ENCODE measurements at places on chromosomes 2 and 18.

- DNase-seq, result no peak
These were observed 51.4 kb downstream of the EMILIN2 start for GRCh38 chr18:2898186-2898640.

- DNase-seq, result peak; percentile 58
These were observed 25.0 kb downstream of the SPEG start for GRCh38 chr2:219459460-219460311.

GRCh38 chr2:7119132-7119835 lies 202.1 kb downstream of the RNF144A start:
- no peak for DNase-seq

DNA sequence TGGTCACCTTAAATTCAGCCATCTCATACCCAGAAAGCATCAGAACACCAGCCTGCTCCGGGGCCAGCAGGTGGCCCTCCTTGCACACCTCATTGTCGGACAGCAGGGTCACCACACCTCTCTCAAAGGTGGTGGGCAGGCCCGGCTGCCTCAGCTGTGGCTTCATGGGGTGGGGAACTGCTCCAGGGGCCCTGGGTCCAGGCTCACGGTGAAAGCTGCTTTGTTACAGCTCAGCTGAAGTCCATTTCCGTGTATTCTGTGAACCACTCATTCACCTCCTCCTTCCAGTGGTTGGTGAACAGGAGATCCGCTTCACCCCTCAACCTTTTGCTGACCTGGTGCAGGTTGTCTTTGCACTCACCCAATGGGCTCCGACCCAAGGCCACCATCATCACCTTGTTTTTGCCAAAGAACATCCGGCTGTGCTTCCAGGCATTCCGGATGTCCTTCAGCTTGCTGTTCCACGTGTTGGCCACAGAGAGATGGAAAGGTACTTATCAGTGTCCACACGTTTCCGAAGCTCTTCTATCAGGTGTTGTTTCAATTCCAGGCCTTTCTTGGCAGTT lies 78.6 kb upstream of the LDLRAD4 start:
- no peak for DNase-seq

GRCh38 chr18:48806551-48807261 lies 144.1 kb downstream of the SMAD7 start:
- DNase-seq, result no peak

- no peak for DNase-seq
These were observed 5.5 kb upstream of the GPR75 start for GRCh38 chr2:53865264-53865663.

DNA sequence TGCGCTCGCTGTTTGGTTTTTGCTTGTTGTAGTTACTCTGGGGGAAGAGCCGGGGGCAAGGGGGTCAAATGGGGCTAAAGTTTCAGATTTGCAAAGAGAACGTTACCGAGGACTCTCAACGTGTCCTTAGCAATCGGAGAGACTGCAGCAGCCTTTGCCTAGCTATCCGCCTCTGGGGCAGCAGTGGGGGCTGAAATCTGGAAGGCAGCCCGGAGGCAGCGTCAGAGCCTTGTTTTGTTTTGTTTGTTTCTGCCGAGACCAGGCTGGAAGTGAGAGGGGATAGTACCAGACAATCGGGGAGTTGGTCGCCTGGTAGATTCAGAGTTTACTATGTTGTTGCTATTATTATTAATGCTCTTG lies 1.2 kb downstream of the CDH20 start:
- no peak for DNase-seq

DNA sequence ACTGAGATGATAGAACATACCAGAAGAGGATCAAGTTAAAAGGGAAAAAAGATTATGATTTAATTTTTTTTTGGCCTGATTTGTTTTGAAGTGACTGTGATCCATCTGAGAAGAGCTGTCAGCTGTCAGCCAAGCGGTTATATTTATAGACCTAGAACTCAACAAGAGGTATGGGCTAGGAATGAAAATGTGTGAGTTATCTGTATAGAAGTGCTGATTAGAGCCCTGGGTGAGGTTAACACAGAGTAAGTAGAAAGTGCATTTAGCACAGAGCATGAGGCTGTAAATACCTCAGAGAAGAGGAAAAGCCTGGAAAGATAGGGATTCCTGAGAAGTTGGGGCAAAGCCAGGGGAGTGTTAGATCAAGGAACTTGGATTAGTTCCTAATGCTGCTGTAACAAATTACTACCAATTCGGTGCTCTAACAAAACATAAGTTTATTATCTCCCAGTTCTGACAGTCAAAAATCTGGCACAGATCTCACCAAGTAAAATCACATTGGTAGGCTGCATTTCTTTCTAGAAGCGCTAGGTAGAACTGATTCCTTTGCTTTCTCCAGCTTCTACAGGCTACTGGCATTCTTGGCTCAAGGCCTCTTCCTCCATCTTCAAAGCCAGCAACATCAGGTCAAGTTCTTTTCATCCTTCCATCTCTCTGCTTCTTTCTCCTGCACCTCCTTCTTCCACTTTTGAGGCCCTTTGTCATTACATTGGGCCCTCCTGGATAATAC lies 197.4 kb upstream of the SPHKAP start:
- DNase-seq, result no peak

DNA sequence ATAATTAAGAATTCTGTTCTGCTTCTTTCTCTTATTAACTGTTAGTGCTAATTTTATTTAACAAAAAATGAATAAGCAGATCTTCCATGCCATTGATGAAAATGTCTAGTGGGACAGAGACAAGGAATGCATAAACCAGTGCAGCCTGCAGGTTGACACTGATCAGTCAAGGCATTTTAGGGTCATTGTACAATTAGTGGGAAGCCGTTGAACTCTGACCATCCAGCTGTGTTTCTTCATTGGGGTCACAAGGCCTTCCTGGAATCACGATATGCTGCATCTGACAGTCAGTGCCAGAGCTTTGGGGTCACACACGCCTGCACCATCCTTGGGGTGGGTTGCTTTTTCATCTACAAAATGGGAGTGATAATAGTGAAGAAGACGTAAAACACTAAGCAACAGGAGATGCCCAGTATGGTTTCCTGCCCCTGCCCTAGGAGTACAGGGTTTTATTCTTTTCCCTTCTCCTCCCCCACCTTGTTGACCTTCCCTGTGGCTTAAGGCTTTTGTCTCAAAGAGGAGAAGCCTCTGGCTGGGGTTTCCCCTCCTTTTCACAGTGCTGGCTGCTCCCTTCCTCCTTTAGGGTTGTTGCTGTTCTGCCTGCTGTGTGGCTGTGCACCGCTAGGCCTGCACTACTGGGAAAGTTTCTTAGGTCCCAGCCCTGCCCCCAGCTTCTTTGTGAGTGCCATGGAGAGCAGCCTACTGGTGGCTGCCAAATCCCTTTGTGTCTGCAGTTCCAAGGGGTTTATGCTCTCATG lies 245.6 kb downstream of the TPGS2 start:
- DNase-seq, result no peak

- no peak for DNase-seq
These were observed 46.4 kb downstream of the SLC25A12 start for GRCh38 chr2:171847627-171848026.

GRCh38 chr2:32553829-32554432 lies 73.9 kb upstream of the TTC27 start:
- DNase-seq, result peak; percentile 68

DNA sequence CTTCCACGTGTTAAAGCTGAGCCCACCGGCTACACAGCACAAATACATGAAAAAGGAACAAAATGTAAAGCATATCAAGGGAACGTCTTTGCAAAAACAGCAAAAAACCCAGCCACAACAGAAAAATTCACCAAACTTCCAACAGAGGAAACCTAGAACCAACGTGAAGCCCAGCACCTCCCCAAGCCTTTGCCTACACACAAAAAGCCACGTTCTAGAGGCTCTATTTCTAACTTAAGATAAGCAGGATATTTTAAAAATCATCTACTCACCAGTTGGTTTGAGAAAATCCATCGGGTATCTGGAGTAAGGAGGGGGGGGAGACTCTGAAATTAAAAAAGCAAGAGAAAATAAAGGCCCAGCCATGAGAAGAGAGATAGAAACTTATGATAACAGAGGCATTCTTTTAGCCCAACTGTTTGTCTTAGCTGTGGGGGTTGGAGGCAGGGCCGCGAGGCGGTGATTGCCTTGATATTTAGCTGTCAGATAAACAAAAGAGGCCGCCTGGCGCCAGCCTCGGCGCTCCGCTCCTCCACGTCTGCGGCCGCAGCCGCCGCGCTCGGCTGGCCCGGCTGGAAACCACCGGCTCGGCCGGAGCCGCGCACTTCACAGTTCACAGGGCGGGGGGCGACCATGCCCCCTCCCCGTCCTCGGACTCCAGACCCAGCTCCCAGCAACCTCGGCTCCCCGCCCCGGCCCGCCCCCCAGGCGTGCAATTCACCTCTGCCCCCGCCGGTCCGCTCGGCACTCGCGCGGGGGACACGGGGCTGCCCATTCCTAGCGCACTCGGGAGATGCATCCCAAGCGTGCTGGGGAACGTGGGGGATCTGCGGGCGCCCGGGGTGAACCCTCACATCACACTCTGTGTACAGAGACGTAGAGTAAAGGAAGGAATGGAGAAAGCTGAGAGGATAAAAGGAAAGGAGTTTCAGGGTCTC lies 2.4 kb downstream of the SMAD7 start:
- peak; percentile 84 for DNase-seq

Data from B cell (primary cell).